CD8-positive, alpha-beta T cell (primary cell): ENCODE measurements at places on chromosomes 7 and 10.

DNA sequence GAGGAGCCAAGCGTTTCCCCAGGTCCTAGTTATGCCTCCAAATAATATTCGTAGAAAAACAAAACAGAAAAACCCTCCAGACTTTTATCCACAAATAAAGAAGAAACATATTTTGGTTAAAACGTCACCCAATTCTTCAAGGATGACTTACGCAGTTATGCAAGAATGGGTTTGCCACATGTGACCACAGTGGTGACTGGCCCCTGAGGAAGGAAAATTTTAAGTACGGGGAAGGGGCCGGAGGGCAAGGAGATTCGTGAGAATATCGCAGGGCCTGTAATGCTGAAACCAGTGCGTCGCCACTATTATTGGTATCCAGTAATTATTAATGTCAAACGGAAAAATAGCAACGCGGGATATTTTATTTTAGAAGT lies 537 bp upstream of the MRPS24 start:
- DNase-seq, result no peak

GRCh38 chr7:167090-167855 lies 25.1 kb upstream of the FAM20C start:
- no peak for DNase-seq

DNA sequence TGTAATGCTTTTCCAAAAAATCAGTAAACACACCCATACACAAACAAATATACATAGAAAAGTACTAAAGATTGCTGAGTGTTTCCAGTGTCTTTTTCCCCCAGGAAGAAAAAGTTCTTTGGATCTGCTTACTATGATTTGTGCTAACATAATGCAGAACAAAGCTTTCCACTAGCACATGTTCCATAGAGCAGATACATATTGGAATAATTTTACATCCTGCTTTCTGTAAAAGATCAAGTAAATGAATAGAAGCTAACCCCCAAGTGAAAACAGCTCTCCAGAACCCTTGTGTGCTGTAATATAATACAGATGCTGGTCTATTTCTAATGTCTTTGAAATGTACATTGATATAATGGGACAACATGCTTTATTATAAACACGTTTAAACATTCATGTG lies 125.5 kb downstream of the PON1 start:
- no peak for DNase-seq

DNA sequence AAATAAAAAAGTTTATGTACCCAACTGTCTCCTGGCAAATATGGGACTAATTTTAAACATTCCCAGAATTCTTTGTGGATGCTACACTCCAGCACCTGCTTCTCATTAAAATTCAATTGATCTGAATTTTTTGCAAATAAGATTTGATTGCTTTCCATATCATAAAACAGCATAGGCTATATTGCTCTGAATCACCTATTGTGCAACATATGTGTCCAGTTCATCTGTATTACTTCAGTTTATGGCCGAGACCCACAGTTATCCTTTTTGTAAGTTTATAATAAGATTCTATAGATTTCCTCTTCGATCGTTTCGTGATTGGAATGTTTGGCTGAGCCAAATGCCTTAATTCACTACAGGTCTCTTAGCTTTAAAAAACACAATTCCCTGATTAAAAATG lies 351.1 kb downstream of the TFEC start:
- DNase-seq, result no peak

DNA sequence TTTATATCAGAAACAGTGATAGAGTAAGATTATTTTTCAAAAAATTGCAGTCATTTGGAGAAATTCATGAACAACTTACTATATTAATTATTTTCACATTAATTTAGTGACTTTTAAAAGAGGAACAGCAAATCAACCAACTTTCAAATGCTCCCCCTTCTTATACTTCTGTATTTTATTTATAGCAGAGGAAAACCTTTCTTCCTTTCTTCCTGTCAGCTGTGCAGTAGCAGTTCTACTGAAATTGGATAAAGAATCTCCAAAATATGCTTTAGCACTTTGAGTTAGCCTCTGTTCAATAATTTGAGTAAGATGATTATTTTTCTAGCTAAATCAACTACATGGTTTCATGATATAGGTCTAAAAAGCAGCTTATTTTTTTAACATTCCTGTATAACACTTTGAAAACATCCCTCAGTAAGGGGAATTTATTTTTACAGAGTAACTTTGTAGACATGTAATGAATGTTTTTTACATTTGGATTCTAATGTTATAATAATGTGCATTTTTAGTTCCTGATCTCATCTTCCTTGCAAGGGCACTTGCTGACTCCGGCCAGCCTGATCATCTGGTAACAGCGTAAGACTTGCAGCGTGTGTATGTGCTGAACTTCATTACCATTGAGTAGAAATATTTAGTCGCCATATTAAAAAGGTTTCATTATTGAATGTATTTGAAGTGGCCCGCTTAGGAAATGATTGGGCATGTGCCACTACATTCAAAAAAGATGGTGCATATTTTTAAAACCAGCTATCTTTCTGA lies 158.3 kb upstream of the HDAC9 start:
- DNase-seq, result no peak

DNA sequence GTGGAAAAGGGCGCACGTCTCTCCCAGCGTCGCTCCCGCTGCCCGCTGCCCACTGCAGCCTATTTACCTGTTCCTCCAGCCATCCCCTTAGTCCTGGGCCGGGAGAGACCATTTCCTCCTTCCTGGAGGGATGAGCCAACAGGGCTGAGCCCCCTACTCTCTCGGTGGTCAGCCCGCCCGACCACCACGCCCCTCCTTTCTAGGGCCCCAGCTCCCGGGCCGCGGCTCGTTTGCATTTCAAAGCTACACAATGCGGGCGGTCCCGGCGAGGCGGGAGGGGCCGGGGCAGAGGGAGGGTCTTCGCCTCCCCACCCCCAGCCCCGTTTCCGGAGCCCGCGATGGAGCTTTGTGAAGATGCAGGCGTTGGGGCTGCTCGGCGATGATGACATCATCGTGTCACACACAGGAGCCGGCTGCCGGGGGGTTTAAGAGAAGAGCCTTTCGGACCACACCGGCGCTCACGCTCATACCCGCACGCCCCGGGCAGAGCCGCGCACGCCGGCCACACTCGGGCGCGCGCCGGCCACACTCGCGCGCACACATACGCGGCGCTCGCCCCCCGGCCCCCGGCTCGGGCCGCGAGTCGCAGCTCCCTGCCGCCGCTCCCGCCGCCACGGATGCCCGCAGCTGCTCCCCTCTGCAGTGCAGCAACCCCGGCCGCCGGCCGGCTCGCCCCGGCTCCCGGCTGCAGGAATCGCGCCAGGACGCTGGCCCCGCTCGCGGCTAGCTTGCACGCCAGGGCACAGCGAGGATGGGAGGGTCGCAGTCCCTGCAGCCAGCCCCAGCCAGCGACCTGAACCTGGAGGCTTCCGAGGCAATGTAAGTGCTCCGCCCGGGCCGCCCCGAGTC lies 107.7 kb upstream of the BTBD16 start:
- DNase-seq, result no peak

GRCh38 chr7:133912916-133913697 lies 214.0 kb upstream of the LRGUK start:
- DNase-seq, result no peak

GRCh38 chr10:70317272-70317942 lies 33.6 kb upstream of the NPFFR1 start:
- no peak for DNase-seq

DNA sequence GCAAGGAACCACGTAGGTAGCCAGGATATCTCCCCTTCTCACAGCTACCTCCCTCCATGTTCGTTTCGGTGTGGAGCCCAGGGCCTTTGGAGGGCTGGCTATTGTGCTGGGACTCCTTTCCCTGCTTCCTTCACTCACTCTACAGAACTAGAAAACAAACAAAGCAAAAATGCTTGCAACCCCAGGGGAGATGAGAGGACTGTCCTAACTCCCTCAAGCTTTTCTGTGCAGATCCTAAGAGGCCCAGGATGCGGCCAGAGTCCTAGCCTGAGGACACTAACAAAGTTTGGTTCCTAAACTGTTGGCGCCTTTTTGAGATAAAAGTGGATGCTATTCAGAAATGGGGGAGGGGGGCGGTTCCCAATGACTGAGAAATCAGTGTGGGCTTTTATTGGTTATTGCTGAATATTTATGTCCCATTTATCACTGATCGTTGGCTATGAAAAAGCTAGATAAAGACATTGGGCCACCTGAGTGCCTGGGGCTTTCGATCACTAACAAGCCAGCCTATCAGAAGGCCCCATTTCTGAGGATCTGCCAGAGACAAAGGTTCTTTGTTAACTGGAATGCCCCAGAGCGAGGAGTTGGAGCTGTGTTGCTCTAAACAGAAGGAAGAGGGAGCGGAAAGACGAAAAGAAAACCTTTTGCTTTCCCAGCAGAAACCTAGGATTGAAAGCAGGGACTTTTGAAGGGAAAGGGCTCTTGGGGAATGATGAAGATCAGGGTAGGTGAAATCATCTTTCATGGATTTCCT lies 95.2 kb upstream of the EGR2 start:
- no peak for DNase-seq

DNA sequence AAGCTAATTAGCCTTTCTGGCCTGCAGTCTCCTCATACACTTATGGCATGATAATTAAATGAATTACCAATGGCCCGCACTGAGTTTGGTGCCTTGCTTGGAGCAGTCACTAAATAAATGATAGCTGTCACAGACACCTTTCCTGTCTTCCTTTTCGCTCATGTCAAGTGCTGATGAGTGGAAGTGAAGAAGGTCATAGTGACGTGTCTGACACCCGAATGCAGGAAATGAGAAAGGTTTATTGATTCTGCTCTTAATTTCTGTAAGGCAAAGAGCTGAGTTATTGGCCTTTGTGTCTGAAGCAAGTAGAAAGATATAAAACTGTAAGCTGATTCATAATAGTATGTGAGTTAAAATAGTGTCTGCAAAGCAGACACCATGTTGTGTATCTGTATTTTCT lies 13.2 kb upstream of the ESYT2 start:
- DNase-seq, result peak; percentile 42

GRCh38 chr10:70198696-70199466 lies 28.6 kb upstream of the SAR1A start:
- no peak for DNase-seq

DNA sequence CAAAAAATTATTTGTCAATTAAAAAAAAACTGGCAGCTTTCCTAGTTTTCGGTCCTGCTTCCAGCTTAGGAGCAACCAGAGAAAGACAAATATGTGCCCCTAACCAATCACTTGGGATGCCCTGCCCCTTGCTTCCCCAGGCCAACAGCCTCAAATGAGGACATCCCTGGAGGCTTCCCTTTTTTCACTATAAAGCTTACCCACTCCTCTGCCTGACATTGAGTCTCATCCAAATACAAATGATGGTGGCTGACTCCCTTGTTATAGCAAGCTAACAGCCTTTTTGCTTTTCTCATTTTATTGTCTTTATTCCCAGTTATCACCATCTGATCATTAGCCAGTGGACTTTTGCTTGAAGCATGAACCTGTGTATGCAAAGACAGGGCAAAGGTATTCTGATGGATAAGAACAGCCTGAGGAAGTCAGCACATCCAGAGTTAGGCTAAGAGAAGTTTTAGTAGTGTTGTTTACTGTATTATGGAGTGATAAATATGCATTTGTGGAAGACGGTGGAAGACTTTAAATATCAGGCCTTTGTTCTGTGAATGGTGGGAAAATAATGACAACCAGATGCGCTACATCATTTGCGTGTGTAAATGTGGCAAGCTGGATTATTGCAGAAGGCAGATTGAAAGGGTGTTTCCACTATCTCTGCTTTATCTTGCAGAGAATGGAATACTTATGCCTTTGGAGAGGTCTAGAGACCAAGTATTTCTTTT lies 1.7 kb upstream of the CCM2 start:
- DNase-seq, result no peak

- DNase-seq, result no peak
These were observed 58.6 kb upstream of the ANK3 start for GRCh38 chr10:60448246-60448645.

- peak; percentile 56 for DNase-seq
These were observed 84.8 kb upstream of the COL13A1 start for GRCh38 chr10:69716711-69717560.

GRCh38 chr7:149733924-149734790 lies 39.2 kb downstream of the ZNF467 start:
- DNase-seq, result no peak

- DNase-seq, result no peak
These were observed 28.9 kb downstream of the CPA1 start for GRCh38 chr7:130409067-130409711.

GRCh38 chr10:69426376-69426727 lies 9.6 kb upstream of the TACR2 start:
- no peak for DNase-seq

DNA sequence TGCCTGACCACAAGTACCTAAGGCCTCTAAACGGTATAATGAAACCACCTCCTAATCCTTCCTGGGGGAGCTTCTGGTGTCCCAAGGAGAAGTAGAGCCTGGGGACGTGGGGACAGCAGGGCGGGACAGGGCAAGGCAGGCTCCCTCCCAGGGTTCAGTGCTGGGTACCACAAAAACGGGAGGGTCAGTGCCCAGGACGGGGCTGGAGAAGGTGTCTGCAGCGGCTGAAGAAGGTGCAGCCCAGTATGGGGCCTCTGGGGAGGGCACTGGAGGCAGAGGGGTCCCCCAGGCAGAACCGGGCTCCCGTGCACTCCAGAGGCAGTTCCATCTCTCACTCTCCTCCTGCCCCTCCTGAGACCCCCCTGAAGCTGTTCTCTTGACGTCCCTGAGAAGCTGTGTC lies 46.2 kb downstream of the DPYSL4 start:
- DNase-seq, result no peak

DNA sequence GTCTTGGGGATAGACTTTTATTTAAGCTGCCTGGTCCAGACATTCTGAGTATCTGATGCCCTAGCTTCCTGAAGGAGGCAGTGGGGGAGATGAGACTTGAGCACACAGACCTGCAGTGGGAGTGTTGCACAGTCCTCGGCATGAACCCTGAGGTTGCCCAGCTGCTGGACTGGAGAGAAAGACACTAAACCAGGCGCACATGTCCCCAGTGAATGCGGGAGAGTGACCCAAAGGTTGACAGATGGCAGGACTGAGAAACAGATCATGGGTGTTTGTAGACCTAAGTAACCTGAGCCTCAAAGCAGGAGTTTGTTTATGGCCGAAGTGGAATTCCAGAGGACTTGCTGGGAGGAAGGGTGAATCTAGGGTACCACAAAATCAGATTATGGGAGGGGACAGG lies 15.7 kb upstream of the MSRB2 start:
- DNase-seq, result no peak

DNA sequence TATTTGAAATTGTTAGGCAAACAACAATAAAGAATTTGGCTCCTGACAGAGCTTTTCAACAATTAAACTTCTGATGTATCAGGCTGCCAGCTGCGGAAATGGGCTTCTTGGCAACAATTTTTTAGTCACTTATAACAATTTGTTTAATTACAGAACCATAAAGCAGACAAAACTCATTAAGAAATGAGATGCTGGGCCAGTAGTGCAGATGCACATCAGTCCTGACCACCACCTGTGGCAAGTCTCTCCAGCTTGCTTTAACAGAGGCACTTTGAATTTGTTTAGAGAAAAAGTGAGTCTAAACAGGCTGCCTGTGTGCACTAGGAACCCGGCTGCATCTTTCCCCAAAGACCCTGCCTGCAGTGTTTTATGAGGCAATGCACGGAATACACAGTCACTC lies 1124.4 kb downstream of the NXPH1 start:
- DNase-seq, result no peak

DNA sequence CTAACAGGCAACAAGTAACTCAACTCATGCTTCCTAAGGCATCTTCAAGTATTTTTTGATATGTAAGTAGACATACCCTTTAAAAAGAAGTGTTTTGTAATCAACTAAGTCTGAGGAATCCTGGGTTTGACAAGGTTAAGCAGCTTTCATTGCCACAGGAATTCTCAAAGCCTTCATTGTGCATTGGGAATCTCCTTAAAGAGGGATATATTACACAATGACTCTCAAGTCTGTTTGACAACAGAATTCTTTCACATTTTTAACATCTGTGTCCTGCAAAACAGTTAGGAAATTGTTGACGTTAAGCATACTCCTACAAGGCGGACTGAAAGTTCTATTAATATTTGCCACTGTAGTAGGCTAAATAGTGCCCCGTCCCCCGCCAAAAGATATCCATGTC lies 71.4 kb downstream of the SGMS1 start:
- no peak for DNase-seq
